Femur (tissue), 1 donor: ENCODE measurements at places on chromosomes 3 and 15.

DNA sequence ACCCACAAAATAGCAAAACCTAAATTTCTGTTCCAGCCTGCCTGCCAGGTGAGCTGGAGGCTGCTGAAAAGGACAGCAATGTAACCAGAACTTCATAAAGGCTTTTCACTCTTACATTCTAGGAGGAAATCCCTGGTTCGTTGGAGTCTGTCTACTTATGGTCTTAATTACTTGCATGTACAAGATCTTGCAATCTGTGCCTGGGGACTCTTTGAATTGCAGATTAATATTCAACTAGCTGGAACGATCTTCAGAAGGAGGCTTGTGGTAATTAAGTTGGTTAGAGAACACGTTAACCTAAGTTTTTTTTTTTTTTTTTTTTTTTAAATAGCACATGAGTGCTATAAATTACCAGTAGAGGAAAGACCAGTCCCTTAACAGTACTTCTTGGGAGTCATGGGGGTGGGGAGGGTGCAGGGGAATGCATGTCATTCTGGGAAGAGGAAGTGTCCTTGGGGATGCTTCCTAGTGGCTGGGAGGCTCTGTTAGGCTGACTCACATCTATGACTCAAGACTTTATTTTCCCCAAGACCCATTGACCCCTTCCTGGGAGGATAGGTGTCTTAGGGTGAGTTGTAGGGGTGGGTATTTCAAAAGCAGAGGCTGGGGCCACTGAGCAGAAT lies 139.8 kb downstream of the RAB11A start:
- no peak for DNase-seq

- no peak for DNase-seq
Observed at GRCh38 chr3:111496894-111497559, 45.0 kb upstream of the CD96 start.

GRCh38 chr15:66078196-66078928 lies 175.2 kb downstream of the MEGF11 start:
- no peak for DNase-seq

- DNase-seq = no peak
Observed at GRCh38 chr15:76954744-76955143, 23.2 kb downstream of the RCN2 start.

- no peak for DNase-seq
Observed at GRCh38 chr15:23387621-23388190, 33.2 kb downstream of the GOLGA8S start.
